ENCODE measurements at places on chromosomes 2 and 18. TPM values are rescaled to one million over a fixed set of nuclear protein-coding genes. Genes with fewer than 3 reads are reported as not detected.
A peak's percentile ranks its signal among the peaks of the same experiment; 100 is the strongest.

- H3K4me1 ChIP-seq: no peaks in the 10 kb centered on the region
- no peaks in the 10 kb centered on the region for H3K27me3 ChIP-seq
- no peak overlapping the region for H3K4me3 ChIP-seq
- no peaks in the 10 kb centered on the region for H3K36me3 ChIP-seq
- no peak for DNase-seq
These were observed 87.3 kb upstream of the HDAC4 start for GRCh38 chr2:239488125-239488524.

DNA sequence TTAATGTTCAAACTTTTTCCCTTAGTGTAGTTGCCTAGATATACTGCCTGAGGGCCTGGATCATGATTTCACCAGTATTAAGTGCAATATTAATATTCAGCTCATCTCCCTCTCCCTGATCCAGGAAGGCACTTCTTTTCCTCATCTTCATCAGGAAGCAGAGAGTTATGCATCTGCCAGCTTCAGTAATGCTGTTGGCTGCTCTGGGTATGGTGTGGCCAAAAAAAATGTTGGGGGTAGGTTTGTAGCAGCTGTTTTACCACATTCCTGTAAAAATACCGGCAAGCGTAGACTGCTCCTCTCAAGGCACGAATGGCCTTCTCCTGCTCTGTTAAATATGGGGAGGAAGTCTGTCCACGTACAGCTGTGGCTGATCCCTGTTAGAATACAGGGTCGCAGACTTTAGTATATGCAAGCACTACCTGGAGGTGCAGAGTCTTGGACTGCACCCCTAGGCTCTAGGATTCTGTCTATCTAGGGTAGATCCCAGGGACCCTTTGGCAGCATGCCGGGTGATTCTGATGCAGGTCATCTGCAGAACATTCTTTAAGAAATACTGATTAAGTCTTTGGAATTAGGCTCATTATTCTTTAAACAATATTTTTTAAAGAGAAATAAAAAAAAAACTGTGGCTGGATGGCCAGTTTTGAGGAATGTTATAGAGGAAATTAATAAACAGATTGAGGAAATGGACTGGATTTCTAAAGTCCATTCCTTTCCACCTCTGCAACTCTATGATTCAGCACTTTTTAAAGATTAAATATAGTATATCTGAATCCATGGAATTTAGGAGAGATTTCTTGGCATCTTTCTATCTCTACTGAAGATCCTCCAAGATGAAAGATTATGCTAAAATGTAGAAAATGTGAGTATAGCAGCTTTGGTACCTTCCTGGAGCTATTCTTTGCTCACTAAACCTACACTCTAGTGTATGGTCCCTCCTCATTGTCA, 21.0 kb upstream of the GLS start:
- H3K27ac ChIP-seq: no peak overlapping the region
- H3K4me1 ChIP-seq: peaks cover 14% of the 10 kb centered on the region
- no peak for DNase-seq

DNA sequence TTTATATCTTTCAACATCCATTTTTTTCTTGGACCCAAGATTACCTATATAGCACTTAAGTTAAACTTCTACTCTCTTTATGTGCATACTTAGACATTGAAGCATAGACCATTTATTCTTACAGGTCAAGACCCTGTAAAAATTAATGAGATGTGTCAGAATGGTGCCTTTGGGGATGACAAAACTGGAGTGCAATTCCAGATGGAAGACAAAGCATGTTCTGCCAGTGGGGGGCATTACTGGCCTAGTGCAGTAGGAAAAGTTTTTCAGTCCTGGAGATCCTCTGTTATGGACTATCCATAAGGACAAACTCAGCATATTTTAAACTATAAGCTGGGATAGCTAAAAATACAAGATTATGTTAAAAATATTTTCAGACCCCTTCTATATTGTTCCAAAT, 57.8 kb upstream of the MMADHC start:
- H3K4me1 ChIP-seq: no peaks in the 10 kb centered on the region
- H3K27ac ChIP-seq: no peak overlapping the region
- H3K36me3 ChIP-seq: no peaks in the 10 kb centered on the region
- no peak for DNase-seq
- no peak overlapping the region for H3K4me3 ChIP-seq

DNA sequence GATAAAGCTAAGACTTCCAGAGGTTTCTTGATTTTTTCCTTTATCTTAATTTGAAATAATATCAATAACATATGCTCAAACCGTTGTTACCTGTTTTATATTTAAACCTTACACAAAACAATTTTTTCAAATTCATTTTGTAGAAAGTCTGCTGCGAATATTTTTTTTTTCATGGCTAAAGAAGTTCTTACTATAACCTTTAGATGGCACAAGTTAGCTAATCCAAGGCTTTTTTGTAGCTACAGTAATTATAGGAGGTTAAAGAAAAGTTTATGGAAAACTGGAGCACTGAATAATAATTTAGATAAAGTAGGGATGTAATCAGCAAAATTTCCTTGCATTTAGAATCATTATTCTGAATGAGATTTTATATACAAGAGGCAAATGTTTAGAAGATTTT, 78.0 kb upstream of the PNPT1 start:
- no peaks in the 10 kb centered on the region for H3K36me3 ChIP-seq
- H3K27me3 ChIP-seq: no peaks in the 10 kb centered on the region
- DNase-seq: no peak
- H3K27ac ChIP-seq: no peak overlapping the region

DNA sequence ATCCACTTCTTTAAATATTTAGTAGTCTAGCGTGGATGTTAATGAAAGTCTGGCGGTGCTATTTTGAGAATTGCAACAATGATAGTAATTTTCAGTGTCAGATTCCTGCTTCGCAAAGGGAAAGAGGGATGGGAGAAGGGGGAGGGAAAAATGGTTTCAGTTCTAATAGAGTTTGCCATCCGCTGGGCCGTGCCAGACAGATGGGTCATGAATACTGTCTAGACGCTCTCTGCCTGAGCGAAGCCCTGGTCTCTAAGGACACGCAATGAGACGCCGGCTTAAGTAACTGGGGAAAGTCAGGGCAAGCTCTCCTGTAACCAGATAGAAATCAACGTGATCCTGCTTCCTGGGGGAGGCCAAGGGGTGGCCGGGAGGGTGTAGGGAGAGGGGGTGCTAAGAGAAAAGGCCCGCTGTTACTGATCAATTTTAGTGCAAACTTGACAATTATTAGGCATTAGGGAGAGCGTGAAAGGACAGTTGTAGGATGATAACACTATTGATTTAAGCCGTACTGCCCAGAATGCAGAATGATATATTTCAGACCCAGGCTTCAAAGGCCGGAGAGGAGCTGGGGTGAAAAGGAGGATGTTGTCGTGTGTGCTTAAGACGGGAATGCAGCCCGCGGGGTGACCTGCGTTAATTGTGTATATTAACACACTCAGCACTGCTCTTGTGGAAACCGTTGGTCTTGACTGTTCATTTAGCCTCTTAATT, 229.2 kb downstream of the LDLRAD4 start:
- H3K4me3 ChIP-seq: no peak overlapping the region
- H3K27ac ChIP-seq: no peak overlapping the region
- DNase-seq: peak; percentile 38
- H3K4me1 ChIP-seq: peaks cover 11% of the 10 kb centered on the region

- DNase-seq: no peak
- no peaks in the 10 kb centered on the region for H3K4me1 ChIP-seq
- no peaks in the 10 kb centered on the region for H3K27me3 ChIP-seq
- H3K4me3 ChIP-seq: no peak overlapping the region
These were observed 659.0 kb upstream of the CDH7 start for GRCh38 chr18:65091744-65092329.

GRCh38 chr2:73984922-73985307, 205 bp downstream of the TET3 start:
- no peaks in the 10 kb centered on the region for H3K36me3 ChIP-seq
- peak overlapping the region; percentile 90 for H3K27ac ChIP-seq
- H3K27me3 ChIP-seq: no peaks in the 10 kb centered on the region
- H3K4me1 ChIP-seq: peaks cover 90% of the 10 kb centered on the region

GRCh38 chr2:73078457-73079411, 7.2 kb upstream of the SFXN5 start:
- no peak for DNase-seq
- H3K27me3 ChIP-seq: no peaks in the 10 kb centered on the region
- peaks cover 31% of the 10 kb centered on the region for H3K36me3 ChIP-seq
- H3K4me1 ChIP-seq: no peaks in the 10 kb centered on the region
- no peak overlapping the region for H3K4me3 ChIP-seq

DNA sequence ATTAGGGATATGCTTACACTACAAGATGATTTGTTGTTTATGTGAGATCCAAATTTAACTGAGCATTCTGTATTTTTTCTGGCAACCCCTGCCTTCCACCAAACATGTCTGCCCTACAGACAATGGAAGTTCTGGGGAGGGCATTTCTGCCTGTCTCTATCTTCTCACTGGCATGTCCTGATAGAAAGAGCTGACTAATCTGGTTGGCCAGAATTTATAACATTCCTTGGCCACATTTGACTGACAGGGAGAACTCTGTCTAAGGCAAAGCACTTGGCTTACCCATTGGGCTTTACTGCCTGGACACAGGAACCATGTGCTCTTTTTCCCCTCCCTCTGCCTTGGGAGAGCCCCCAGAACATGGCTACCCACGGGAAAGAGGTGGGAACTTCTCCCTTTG, 70.6 kb upstream of the TMEM178A start:
- H3K27me3 ChIP-seq: no peaks in the 10 kb centered on the region
- no peaks in the 10 kb centered on the region for H3K36me3 ChIP-seq
- H3K4me1 ChIP-seq: no peaks in the 10 kb centered on the region
- no peak overlapping the region for H3K4me3 ChIP-seq
- no peak overlapping the region for H3K27ac ChIP-seq

DNA sequence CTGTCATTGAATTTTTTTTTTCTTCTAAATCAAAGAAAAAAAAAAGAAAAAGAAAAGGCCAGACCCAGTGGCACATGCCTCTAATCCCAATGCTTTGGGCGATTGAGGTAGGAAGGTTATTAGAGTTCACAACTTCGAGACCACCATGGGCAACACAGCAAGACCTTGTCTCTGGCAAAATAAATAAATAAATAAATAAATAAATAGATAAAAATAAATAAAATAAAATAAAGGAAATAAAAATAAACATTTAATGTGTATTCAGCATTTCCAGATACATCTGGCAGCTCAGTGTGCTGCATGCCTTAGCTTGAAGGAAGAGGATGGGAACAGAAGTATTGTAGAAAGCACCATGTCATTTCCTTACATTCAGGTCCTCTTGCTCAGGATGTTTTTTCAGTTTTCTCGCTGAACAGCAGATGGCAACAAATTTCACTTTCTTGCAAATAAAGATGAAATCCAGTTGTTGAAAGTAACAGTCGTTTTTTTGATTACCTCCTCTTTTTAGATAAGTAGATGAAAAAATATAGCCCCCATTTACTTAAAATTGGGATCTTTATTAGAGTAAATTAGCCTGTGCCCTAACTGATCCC, 25.7 kb upstream of the FAM178B start:
- no peaks in the 10 kb centered on the region for H3K36me3 ChIP-seq
- peak; percentile 67 for DNase-seq
- H3K4me1 ChIP-seq: no peaks in the 10 kb centered on the region
- H3K27me3 ChIP-seq: no peaks in the 10 kb centered on the region

GRCh38 chr18:14747513-14748474, at the start of gene ANKRD30B:
TSS of gene ANKRD30B (plus strand) at chr18:14748172. CDS start at chr18:14748420, 248 bp downstream.
- no peaks in the 10 kb centered on the region for H3K36me3 ChIP-seq
- DNase-seq: no peak
- H3K27me3 ChIP-seq: peaks cover 21% of the 10 kb centered on the region
- no peaks in the 10 kb centered on the region for H3K4me1 ChIP-seq
- no peak within 1 kb of the TSS for H3K4me3 ChIP-seq

- H3K36me3 ChIP-seq: no peaks in the 10 kb centered on the region
- H3K4me3 ChIP-seq: no peak overlapping the region
- H3K27ac ChIP-seq: no peak overlapping the region
- no peaks in the 10 kb centered on the region for H3K4me1 ChIP-seq
These were observed 493.7 kb upstream of the TNP1 start for GRCh38 chr2:217353591-217353990.

GRCh38 chr2:113895819-113896563, 6.1 kb downstream of the ACTR3 start:
- peak overlapping the region; percentile 23 for H3K4me3 ChIP-seq
- no peaks in the 10 kb centered on the region for H3K27me3 ChIP-seq
- no peak overlapping the region for H3K27ac ChIP-seq
- DNase-seq: no peak
- peaks cover 77% of the 10 kb centered on the region for H3K4me1 ChIP-seq

GRCh38 chr2:212357606-212358005, 181.0 kb downstream of the ERBB4 start:
- H3K27me3 ChIP-seq: no peaks in the 10 kb centered on the region
- no peaks in the 10 kb centered on the region for H3K4me1 ChIP-seq
- no peak for DNase-seq
- H3K4me3 ChIP-seq: no peak overlapping the region
- no peaks in the 10 kb centered on the region for H3K36me3 ChIP-seq

Gene OR6B2
- total RNA-seq: not detected

Gene SNTG2
- 0.50 TPM for total RNA-seq

Gene IKZF2
- 11.2 TPM for total RNA-seq

Gene EML6
- 0.73 TPM for total RNA-seq

Gene CUL3
- total RNA-seq: 70.9 TPM

Gene GPR35
- 1.1 TPM for total RNA-seq

Gene GALR1
- not detected for total RNA-seq

Measured in left lung (tissue), 14 donors.